NCI-H510A (cell line): ENCODE measurements at places on chromosomes 13 and 19.

GRCh38 chr13:39612023-39612637 is 9.1 kb upstream of the LHFPL6 start:
- DNase-seq, result no peak

DNA sequence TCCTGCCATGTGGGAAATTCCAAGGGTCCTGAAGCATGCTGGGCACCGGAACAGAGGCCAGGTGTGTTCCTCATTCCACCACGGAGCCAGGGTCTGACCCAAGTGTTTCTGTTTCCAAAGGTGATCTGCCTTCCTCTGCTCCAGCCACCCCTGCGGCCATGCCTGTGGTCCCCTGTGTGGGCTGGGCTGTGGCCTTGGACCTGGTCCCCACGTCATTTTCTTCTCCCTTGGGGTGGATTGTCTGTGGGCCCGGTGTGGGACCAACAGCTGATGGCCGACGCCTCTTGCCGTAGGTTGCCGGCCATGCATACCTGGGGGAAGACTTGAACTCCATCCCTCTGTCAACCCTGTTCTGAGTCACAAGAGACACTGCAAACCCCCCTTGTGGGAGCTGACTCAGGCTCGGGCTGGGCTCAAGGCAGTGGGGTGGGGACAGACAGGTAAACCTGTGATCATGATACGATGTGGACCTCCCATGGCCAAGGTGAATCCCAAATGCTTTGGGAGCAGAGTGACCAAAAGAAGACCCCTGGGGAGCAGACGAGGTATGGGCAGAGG is 35.0 kb downstream of the ATP11A start:
- DNase-seq, result no peak

DNA sequence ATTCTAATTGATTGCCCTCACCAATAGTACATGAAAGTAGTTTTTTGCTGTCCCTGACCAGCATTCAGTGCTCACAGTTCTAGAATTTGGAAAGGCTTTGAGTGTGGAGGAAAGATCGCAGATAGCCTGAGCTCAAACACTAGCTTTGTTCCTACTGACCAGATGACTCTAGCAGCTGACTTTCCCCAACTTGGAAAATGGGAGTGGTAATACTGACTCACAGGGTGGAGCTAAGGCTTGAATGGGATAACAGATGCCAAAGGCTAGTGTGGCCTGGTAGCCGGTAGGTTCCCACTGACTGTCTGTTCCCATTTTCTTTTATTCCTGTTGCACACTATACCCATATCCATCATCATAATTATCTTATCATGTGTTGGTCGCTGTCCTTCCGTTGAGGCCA is 3.7 kb downstream of the ZSCAN22 start:
- no peak for DNase-seq

DNA sequence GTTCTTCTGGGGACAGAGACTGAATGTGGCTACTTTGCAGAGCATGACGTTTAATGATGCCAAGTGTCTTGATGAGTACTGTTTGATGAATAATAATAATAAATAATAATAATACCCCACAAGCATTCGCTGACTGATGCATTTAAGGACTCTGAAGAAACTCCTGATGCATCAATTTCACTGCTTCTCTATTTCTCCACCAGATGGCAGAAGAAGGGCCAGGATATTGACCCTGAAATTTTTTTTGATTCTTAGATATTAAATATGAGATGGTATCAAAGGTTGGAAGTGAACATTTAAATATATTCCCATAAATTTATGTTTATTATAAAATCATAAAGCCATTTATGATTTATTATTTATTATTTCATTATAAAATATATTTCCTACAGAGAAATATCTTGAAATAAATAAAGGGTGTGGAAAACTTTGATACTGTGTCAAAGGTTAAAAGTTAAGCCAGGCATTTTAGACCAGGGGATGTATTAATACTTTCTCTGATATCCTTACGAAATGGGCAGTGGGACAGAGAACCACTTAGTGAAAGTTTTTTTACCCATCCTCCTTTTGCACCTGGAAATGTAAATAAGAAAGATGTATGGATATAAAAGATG is 170.9 kb downstream of the LACC1 start:
- no peak for DNase-seq

DNA sequence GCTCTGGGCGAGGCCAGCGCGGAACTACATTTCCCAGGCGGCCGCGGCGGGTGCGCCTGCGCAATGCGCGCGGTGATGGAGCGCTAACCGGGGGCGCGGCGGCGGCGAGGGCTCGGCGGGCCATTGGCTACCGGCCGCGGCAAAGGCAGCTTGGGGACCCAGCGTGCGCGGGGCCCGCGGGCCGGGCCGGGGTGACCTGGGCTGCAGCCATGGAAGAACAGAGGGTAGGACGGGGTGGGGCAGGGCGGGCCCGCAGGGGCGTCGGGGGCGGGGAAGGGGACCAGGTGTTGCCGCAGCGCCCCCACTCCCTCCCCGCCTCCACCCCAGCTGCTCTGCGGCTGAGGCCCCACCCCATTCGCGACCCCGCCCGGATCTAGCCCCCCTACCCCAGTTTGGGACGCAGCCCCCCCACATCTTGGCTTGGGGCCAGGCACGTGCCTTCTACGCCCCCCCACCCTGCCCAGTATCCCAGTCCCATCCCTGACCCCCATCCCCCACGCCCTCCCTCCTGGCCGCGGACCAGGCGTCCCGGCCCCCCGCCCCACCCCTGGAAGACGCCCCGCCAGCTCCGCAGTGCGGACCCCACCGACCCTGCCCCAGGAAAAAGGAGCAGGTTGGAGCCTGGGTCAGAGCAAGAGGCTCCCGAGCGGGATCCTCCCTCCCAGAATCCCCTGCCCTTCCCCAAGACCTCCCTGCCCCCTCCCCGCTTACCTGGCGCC is at the start of gene FSD1:
Gene FSD1, plus strand, starts transcription at position 61 of the 719 bp plus-strand sequence. Its CDS starts 149 bp downstream, at position 210.
- DNase-seq, result peak; percentile 65

GRCh38 chr19:2549701-2550191 is 73.8 kb downstream of the GADD45B start:
- no peak for DNase-seq

- DNase-seq, result no peak
Measured at GRCh38 chr19:37778613-37779126, 716 bp downstream of the ZNF573 start.

DNA sequence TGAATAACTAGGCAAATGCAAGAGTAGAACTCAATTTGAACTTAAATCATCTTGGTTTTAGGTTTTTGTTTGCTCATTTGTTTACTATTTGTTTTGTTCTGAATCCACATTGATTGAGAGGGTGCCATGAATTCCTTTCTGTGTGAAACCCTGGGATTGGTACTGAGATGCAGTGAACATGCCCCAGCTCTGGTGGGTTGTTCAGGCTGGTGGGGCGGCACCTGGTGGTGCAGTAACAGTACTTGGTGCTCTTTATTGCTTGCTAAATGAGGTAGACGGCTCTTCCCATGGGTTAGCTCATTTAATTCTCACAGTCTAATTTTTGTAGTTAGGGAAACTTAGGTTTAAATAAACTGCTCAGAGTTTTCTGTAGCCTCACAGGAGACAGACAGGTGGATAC is 48.4 kb downstream of the WASF3 start:
- DNase-seq, result no peak

DNA sequence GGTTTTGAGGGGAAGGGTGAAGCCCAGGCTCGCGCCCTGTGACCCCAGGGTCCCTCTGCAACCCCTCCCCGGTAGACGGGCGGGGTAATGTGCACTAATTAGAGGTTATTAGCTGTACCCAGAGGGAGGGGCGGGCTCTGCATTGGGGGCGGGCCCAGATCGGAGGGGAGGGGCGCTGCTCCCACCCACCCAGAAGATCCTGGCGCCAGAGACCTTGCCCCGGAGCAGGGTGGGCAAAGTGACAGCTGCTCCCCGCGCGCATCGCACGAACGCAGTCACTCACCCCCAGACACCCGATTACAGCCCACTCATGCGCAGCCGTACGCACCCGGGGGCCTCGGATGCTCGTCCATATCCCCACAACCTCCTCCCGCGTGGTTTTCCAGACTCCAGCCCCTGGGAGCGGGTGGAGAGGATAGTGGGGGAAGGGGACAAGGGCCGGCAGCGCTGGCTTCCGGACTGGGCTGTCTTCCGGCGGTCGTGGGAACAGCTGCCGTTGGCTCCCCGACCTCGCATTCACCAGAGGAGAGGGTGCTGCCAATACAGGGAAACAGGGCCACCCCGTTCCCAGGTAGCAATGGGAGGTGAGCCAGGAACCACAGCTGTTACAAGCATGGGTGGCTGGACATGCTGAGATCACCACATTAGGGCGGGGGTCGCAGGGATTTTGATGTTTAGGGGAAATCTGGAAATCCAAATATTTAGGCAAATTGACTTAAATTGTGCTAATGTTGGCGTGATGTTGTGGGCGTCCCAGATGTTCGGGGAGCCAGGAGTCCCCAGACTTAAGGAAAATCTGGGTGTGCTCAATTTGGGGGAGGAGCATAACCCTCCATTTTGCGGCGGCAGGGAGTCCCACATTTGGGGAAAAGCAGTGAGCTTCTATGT is 2.9 kb upstream of the HOOK2 start:
- DNase-seq, result peak; percentile 67

- DNase-seq, result no peak
Measured at GRCh38 chr13:64505336-64505910, 2724.7 kb downstream of the PCDH9 start.
